ENCODE measurements at places on chromosomes 7 and 10. TPM values are rescaled to one million over a fixed set of nuclear protein-coding genes. Genes with fewer than 3 reads are reported as not detected.

DNA sequence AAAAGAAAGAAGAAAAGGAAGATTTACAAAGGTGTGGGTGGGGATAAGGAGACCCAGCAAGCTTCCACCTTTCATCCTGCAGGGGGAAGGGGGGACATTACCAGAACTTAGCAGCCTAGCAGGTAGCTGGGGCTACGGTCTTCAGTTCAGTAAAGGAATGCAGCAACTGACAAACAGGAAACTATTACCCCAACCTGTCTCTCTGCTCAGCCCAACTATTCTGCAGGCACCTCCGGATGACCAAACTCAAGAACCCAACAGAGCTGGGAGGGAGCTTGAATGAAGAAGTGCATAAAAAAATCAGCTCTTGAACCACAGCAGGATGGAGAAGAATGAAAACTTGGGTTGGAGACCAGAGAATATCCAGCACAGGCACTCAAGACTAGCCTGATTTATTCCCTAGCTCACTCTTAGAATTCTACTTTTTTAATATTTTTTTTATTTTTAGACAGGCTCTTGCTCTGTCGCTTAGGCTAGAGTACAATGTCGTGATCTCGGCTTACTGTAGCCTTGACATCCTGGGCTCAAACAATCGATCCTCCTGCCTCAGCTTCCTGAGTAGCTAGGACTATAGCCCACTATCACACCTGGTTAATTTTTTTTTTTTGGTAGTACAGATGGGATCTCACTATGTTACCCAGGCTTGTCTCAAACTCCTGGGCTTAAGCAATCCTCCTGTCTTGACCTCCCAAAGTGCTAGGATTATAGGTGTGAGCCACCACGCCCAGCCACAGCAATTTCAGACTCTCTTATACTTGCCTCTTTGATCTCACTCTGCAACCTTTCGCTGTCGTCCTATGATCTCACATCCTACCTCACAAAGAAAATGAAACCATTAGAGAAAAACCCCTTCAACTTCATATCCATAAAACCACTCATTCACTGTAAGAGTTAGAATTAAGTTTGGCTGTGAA, 18.5 kb upstream of the C10orf67 start:
- DNase-seq: no peak

DNA sequence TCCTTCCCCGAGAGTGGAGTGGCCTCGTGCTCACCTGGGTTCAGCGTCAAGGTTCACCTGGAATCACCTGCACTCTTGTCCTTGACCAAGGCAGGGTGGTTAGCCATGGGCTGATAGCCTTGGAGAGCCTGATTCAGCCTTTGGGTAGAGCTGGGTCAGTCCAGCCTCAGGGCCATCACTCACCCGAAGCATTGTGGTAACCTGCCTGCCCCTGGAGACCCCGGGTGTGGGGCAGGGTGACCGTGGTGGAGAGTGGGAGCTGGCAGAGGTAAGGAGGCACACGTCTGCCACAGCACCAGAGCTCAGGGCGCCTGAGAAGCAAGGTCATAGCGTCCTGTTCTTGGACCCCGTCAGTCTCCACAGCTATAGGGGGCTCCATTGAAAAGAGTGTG, 27.8 kb upstream of the WDFY4 start:
- no peak for DNase-seq

- DNase-seq: no peak
These were observed 423.2 kb upstream of the PCDH15 start for GRCh38 chr10:55224007-55224781.

- DNase-seq: no peak
These were observed 37.6 kb downstream of the ANK3 start for GRCh38 chr10:60352105-60352504.

GRCh38 chr10:124547647-124548168, 86.1 kb downstream of the LHPP start:
- DNase-seq: no peak

DNA sequence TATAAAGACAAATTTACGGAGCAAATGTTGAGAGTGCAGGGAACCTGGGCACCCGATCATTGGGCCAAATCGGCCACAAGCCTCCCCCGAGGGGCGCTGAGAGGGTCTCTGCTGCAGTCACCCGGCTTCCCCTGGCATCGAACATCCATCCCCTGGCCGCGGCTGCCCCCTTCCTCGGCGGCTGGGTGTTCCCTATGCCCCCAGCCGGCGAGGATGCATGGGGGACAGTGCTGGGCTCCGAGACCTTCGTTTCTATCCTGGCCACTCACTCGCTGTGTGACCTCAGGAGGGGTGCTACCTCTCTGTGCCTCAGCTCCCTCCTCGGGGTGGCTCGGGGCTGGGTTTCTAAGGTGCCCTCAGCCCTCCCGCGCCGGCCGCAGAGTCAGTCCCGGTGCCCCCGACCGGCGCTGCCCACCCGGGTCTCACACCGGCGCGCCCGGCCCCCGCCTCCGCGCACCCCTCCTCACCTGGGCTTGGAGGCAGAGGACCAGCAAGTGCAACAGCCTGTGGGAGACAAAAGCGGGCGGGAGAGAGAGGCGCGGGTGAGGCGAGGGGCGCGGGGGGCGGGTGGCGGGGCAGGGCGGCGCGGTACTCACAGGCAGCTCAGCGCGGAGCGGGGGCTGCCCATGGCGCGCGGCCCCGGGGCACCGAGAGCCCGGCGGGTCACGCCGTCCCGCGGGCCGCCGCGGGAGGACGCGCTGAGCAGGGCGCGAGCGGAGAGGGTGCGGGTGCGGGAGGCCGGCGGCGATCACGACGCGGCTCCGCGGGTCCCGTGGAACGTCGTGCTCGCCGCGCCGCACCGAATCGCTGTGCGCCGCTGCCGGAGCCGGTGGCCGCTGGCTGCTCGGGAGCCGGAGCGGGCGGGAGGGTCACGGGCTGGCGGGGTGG, at the start of gene FGF8:
FGF8 (minus strand) TSS at position 842 of the 888 bp plus-strand sequence; CDS start at position 628, 214 bp downstream.
- DNase-seq: no peak

The PLCE1 gene
- 10.1 TPM for total RNA-seq

DNA sequence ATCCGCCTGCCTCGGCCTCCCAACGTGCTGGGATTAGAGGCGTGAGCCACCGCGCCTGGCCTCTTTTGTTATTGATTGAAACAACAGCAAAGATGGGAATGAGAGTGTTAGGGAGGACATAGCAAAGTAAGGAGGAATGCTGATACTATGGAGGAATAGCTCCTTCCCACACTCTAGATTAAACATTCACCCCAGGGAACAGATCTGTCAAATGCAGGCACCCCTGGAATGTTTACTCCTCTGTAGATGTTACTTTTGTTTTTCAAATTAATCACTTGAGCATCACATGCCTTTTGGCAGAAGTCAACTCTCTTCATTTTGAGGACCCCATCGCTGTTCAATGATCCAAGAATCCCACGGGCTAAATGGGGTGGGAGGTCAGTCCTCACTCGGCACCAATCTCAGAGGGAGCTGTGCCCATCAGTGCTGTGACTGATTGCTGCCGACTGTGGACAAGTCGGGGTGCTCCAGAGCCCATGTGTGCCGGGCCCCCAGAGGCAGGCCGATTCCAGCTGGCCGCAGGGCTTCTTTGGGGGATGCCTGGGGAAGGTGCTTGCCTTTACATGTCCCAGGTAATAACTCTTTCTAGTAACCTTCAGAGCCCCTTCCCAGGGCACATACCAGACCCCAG, 10.2 kb upstream of the COBL start:
- no peak for DNase-seq

GRCh38 chr7:39678930-39679709, 55.7 kb downstream of the RALA start:
- DNase-seq: no peak

DNA sequence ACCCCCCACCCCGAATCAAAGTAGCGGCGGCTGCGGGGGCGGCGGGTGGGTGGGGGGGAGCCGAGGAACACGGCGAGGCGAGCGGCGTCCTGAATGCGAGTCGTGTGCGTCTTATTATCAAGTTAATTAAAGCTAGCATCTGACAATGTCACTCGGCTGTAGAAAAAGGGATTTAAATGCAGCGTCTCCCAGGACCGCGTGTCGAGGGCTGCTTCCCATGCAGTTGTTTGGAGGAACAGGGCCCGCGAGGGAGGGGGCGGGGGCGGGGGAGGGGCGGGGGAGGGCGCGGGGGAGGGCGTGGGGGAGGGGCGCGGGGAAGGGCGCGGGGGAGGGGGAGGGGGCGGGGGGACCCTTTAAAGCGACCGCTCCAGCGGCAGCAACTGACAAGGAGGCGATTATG, 2.7 kb upstream of the UNCX start:
- DNase-seq: no peak

The AGAP5 gene
- total RNA-seq: 6.6 TPM

The LIPK gene
- total RNA-seq: not detected

- DNase-seq: no peak
These were observed 162.7 kb downstream of the AKR1D1 start for GRCh38 chr7:138238734-138239659.

DNA sequence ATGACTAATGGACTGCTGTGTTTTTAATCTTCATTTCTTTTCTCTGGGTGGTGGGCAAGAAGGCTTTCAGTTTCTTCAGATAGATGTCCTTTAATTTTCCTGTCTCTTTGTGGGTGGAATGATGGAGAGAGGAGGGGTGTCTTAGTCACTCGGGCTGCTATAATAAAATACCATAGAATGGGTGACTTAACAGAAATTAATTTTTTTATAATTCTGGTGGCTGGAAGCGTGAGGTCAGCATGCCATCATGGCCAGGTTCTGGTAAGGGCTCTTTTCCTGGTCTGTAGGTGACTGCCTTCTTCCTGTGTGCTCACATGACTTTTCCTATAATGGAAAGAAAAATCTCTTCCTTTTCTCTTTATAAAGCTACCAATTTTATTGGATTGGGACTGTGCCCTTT, 6.3 kb downstream of the RSBN1L start:
- DNase-seq: no peak

The HOGA1 gene
- total RNA-seq: 0.62 TPM

The TMEM236 gene
- 0.16 TPM for total RNA-seq

The EGFR gene
- 9.4 TPM for total RNA-seq

- DNase-seq: no peak
These were observed 200.8 kb upstream of the NEBL start for GRCh38 chr10:21097926-21098355.

The PDLIM1 gene
- 1.4 TPM for total RNA-seq

DNA sequence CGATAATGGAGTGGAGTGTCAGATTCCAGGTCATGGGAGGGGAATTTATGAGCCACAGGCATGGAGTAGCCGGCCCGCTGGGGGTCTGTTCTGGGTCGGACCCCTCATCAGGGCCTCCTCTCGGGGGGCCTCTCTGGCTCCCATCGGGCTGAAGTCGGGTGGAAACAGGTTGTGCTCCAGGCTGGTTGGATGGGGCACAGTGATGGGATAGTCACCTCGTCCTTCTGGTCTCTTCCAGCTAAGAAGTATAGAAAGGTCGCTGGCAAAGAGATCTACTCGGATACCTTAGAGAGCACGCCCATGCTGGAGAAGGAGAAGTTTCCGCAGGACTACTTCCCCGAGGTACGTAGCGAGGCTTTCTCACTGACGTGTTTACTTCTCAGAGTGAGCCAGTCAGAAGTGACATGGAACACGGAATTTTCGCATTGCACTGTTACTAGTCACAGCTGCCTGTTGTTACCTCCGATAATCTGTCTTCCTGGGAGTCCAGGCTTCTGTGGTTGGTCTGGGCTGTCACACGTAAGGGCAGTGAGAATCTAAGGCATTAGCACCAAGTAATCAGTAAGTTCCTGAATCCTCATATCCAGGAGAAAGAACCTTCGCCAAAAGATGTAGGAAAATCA, 88.3 kb downstream of the NKX6-2 start:
- no peak for DNase-seq

DNA sequence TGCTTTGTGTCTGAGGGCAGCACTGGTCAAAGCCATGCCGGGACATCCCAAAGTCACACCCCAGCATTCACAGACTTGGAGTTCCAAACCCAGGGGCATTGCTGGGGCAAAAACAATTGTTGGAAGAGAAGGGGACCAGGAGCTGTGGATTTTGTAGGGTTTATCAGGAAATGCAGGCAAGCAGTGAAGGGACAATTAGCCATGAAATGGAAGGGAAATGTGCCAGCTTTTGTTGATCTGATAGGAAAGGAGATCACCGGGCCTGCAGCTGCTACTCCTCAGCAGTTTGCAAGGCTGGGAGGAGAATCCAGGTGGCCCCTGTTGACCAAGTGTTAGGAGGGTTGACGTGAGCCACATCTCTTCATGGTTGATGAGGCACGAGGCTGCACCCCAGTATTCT, 2.5 kb upstream of the BRI3 start:
- DNase-seq: no peak

DNA sequence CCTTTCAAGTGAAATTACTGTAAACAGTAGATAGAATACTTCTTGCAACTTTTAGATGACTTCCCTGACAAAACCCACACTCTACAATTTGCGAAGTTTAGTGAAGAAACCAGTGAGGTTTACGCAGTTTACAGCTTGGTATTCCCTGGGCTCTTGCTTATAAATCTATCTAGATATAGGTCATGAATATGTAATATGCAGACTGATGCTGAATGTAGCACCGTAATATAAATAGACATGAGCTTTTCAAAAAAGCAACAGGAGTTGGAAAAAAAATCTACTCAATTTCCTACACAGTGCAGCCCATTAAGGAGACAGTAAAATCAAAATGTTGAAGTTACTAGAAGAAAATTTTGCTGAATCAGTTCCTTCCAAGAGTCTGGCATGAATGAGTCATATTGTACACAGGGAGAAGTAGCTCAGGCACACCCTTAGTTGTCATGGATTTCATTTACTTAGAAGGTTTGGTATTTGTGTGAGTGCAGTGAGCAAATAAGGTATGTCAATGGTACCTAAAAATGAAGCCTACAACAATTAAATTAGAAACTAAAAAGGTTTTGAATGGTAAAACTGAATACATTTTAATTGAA, 67.7 kb upstream of the NEUROD6 start:
- no peak for DNase-seq

- no peak for DNase-seq
These were observed 11.5 kb upstream of the OGA start for GRCh38 chr10:101829561-101830315.

DNA sequence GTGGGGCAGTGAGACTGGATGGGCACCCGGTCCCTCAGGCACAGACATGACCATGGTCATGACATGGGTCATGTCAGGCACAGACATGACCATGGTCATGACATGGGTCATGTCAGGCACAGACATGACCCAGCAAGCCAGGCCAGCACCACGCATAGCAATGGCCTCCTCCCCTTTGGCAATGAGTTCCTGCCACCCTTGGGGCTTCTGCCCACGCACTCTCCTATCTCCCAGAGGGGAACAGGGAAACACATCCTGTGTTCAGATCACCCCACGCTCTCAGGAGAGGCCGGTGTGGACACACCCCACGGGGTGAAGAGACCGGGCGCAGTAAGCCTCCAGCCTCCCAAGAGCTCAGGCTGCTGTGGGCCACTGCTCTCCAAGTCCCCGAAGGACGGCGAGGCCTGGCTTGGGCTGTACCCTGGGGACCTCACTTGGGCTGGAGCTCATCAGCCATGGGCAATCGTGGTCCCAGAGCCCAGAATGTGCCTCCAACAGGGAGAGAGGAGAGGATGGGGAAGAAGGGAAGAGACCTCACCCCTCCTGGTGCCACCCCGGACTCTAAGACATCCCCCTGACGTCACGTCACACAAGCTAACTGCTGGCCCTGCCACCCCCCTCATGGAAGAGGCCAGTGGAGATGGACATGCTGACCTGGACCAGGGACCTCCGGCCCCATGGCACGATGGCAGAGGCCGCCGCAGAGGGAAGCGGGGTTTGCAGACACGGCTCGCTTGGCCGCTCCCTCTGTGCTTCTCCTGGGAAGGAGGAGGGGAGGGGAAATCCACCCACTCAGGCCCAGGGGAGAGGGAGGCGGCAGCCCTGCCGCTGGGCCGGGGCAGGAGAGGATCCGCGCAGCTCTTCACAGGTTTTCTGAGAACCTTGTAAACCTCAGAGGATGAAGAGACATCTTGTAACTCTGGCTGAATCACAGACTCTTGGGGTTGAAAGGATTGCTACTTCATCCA, 269.6 kb downstream of the ELFN1 start:
- no peak for DNase-seq
